ENCODE measurements at places on chromosomes 3 and 15.

DNA sequence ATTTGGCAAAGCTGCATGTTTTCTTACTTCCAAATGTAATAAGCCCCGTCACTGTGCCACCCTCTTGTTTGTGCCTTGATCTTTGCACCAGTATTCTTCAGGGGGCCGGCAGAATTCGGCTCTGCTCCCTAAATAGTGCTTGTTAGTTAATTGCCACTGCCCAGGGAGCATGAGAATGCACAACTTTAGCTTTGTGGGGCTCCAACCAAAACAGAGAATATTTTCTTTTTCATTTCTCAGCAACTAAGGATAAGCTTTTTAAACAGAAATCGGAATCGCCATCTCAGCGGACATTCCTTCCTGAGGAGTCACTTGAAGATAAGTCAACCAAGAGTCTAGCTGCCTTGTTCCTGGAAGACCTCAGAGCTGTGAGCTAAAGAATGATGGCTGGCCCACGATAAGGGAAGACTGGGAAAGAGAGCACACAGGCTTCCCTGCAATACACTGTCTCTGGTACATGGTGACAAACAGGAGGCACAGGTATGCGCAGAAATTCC lies 106.0 kb downstream of the LRIG1 start:
- DNase-seq = no peak

DNA sequence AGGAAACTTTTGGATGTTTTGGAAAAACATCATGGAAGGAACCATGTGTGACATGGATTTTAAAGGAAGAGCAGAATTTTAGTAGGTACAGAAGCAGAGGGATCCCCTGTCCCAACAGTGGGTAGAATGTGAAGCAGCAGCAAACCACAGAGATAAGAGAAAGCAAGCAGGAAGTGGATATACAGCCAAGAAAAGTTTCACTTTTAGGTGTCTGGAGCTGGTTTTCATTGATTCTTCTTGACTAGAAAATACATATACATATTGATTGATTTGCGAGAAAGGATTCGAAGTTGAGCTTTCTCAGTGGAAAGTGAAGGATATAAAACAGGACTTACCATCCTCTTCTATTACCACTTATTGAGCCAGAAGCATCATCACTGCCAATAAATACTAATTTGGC lies 133.5 kb downstream of the KCNMB2 start:
- no peak for DNase-seq

GRCh38 chr3:131568460-131568859 lies 65.7 kb upstream of the MRPL3 start:
- no peak for DNase-seq

DNA sequence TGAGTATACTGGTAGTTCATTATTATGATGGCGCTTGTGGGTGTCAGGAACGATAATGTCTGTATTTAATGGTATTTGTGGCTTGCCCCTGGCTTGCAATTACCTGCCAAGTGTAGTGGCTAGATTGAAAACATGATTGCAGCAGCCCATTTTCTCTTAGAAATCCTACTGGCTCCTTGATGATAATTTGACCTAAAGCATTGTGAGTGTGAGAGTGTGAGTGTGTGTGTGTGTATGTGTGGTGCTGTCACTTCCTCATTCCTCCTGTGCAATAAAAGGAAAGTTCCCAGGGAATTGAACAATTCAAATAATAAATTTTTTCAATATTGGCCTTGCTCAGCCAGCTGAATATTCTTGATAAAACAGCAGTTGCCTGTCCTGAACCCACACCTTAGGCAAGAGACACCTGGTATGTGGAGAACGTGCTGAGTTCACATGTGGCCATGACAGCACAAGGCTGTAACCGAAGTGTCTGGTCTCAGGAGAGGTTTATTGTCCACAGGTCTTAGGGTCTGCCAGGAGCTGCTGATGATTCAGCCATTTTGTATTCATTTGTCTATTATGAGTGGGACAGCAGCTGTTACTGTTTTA lies 193.3 kb downstream of the CD47 start:
- no peak for DNase-seq

DNA sequence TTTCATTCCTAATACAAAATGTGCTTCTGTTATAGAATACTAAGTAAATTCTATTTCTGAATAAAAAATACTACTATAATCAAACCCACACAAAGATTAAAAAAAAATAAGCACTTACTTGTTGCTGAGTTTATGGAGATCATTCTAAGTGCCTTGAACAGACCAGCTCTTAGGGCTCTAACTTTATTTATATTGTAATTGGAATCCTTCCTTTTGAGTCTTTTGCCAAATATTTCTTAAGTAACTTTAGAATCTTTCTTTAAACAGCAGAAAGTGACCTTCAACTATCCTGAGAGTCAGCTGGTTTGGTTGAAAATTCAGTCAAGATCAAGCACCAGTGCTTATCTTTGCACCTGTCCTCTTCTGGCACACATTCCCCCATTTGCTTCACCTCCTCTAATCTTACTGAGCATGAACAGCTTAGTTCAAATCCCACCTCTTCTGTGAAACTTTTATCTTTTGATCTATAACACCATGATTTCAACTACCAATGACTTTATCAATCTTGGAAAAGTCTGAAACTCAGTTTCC lies 149.3 kb downstream of the VPS13C start:
- no peak for DNase-seq

DNA sequence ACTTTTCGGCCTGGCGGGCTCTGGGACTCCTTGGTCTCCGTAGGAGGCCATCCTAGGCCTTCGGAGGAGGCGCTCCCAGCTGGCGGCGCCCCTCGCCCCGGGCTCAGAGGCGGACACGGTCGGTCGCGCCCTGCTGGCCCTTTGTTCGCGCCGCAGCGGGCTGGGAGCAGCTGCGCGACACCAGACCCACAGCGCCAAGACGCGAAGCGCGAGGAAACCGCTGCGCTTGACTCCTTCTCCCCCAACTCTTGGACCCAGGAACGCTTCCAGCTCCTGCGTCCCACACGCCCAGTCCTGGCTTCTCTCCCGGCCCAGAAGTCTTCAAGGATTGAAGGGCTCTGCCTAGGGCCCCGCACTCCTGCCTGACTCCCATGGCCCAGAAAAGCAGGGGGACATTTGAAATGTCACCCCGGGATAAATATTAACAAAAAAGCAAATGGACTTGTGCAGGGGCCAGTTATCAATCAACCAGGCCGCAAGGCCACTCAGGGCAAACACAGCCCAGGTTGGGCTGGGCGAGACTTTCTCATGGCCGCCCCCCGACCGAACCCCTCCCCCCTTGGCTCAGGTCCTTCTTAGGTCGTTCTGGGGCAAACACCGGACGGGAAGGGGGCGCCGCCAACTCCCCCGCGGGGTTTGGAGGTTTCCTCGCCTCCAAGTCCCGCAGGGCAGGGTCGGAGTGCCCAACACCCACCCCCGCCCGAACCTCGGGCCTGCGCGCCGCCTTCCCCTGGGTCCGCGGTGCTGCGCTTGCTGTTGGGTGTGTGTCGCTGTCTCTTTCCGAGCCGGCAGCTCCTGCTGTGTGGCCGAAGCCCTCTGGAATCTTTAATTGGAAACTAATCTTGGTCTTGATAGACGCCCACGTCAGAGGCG lies 5.1 kb downstream of the ONECUT1 start:
- DNase-seq = no peak

GRCh38 chr3:32583708-32584107 lies 13.1 kb upstream of the DYNC1LI1 start:
- DNase-seq = no peak

- DNase-seq = no peak
These were observed 168.4 kb downstream of the VGLL4 start for GRCh38 chr3:11475324-11475723.

DNA sequence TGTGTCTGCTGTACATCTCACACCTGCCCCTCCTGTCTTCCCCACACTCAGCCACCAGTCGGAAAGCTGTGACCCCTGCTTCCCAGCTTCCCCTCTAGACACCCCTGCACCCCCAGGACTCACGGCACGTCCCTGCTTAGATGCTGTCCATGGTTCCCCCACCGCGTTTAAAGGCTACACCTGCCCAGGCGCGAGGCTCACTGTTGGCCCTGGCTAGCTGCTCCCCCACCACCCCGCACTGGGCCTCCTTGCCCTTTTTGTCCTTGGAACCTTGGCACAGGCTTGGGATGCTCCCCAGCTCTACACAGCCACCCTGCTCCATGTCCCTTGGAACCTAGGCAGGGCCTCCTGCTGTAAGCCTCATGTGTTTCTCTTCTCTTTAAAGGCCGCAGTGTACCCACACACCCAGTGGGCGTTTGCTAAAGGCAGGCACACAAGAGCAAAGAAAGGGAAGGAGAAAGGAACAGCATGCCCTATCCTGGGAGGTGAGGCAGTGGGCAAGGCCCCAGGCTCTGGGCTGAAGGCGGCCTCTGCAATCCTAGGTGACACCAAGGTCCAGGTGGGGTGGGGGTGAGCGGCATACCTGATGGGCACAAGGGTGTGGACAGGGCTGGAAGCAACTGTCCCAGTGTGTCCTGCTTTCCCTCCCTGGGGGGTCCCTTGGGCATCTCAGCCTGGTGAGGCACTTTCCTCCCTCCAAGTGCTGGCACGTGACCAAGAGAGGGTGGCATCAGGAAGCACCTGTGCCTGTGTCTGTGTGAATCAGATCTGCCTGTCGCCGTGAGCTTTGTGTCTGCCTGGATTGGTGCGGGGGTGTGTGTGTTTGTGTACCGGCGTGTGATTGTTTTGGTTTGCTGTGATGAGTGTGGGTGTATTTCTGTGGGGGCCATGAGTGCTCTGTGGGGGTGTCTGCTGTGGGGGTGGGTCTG lies 54.4 kb downstream of the TPRA1 start:
- DNase-seq = no peak

GRCh38 chr3:113575206-113575605 lies 42.9 kb downstream of the SIDT1 start:
- no peak for DNase-seq

DNA sequence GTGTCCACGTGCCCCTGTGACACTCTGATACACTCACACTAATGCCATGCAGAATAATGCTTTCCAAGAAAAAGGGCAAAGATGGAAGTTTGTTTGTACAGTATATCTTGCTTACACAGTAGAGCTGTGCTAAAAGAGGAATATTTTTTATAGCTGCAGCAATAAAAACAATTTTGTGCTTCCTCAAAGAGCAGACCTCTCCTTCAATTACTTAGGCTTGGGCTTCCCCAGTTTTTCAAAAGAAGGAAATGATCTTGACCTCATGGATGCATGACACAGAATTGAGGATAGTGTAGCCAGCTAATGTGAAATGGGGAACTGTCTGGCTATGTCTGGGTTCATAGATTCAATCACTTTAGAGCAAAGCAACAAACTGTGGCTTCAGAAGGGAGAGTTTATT lies 137.4 kb downstream of the STT3B start:
- no peak for DNase-seq

- no peak for DNase-seq
These were observed 4.4 kb downstream of the TMEM45A start for GRCh38 chr3:100496711-100497261.

DNA sequence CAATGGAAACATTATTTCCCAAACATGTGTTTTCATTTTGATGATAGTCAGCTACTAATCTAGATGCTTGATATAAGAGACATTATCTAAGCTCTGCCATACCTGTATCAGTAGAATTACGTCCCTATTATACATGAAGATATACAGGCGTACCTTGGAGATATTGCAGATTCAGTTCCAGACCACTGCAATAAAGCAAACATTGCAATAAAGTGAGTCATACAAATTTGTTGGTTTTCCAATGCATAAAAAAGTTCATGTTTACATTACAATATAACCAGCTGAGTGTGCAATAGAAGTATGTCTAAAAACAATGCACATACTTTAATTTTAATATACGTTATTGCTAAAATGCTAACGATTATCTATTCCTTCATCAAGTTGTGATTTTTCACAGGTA lies 236.0 kb upstream of the ZNF717 start:
- no peak for DNase-seq

DNA sequence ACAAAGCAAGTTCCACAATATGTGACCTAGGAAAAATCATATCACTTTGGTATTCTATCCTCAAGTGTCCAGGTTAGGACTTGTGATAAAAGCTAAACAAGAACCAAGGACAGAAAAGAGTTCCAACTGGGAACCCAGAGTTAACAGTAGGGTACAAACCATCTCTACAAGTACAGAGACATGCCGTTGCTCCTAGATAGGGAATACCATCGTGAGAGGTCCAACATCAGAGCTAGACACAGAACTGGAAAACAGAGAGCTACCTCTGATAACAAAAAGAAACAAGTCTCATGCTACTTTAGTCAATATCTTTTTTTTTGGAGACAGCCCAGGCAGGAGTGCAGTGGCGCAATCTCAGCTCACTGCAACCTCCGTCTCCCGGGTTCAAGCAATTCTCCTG lies 37.8 kb downstream of the SMARCC1 start:
- DNase-seq = no peak

GRCh38 chr3:43207628-43208085 lies 78.7 kb upstream of the SNRK start:
- DNase-seq = no peak

GRCh38 chr3:171636666-171637065 lies 173.6 kb downstream of the PLD1 start:
- DNase-seq = no peak

GRCh38 chr15:45729141-45729540 lies 94.3 kb downstream of the SQOR start:
- DNase-seq = no peak

Measured in NCI-H1930 (cell line).